ENCODE measurements at places on chromosomes 4 and X. TPM values are rescaled to one million over a fixed set of nuclear protein-coding genes. Genes with fewer than 3 reads are reported as not detected.

DNA sequence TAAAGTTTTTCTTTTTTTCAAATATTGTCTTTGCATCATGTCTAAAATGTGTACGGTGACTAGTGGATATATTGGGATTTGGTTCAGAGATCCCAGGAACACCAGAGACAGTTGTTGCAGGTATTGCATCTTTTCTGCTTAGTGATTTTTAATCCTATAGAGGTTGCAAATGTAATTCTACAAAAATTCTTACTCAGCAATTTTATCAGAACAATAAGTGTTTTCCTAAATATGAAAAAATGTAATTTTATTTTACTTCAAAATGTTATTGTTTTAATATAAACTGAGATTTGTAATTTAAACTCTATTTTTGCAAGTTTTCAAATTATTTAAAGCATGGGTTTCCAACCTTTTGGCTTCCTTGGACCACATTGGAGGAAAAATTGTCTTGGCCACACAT lies 8.2 kb downstream of the ZNF718 start:
- no peak for DNase-seq
- no peaks in the 10 kb centered on the region for H3K4me1 ChIP-seq
- peaks cover 5% of the 10 kb centered on the region for H3K36me3 ChIP-seq
- H3K27me3 ChIP-seq = no peaks in the 10 kb centered on the region
- H3K4me3 ChIP-seq = no peak overlapping the region
- no peak overlapping the region for H3K27ac ChIP-seq

The RXFP1 gene
- total RNA-seq = 1.3 TPM

The SLC4A4 gene
- 9.8 TPM for total RNA-seq

- DNase-seq = no peak
- H3K27ac ChIP-seq = no peak overlapping the region
- no peaks in the 10 kb centered on the region for H3K27me3 ChIP-seq
- no peak overlapping the region for H3K4me3 ChIP-seq
Observed at GRCh38 chr4:39231660-39232059, 49.3 kb downstream of the WDR19 start.

GRCh38 chrX:123803331-123803983 lies 56.4 kb upstream of the XIAP start:
- peak overlapping the region; percentile 43 for H3K27ac ChIP-seq
- peaks cover 2% of the 10 kb centered on the region for H3K4me1 ChIP-seq
- H3K4me3 ChIP-seq = no peak overlapping the region
- no peaks in the 10 kb centered on the region for H3K27me3 ChIP-seq
- no peaks in the 10 kb centered on the region for H3K36me3 ChIP-seq
- peak; percentile 61 for DNase-seq

The PWWP3B gene
- not detected for total RNA-seq

GRCh38 chrX:100194082-100194775 lies 215.8 kb downstream of the PCDH19 start:
- no peak for DNase-seq
- H3K4me3 ChIP-seq = no peak overlapping the region
- H3K27ac ChIP-seq = no peak overlapping the region

GRCh38 chr4:184734758-184735157 lies 862 bp upstream of the CENPU start:
- H3K36me3 ChIP-seq = no peaks in the 10 kb centered on the region
- DNase-seq = no peak
- peak overlapping the region; percentile 41 for H3K27ac ChIP-seq
- no peaks in the 10 kb centered on the region for H3K27me3 ChIP-seq
- H3K4me3 ChIP-seq = peak overlapping the region; percentile 95
- H3K4me1 ChIP-seq = peaks cover 2% of the 10 kb centered on the region

DNA sequence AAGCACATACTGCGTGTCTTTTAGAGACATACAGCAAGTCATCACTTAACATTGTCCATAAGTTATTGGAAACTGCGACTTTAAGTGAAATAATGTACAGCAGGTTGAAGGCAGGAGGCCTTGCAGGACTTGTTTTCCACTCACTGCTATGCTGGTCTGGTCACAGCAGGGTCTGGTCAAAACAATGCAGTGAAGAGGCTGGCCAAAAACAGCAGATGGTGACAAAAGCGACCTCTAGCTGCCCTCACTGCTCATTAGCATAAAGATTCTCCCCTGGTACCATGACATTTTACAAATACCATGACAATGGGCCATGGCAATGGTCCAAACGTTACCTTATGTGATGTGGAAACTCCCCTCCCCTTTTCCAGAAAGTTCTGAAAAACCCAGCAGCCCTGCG lies 1283.6 kb downstream of the FSTL5 start:
- no peaks in the 10 kb centered on the region for H3K4me1 ChIP-seq
- DNase-seq = no peak
- H3K27ac ChIP-seq = no peak overlapping the region
- no peaks in the 10 kb centered on the region for H3K27me3 ChIP-seq
- no peaks in the 10 kb centered on the region for H3K36me3 ChIP-seq

The SHROOM4 gene
- total RNA-seq = 0.50 TPM

Data from fibroblast of lung (primary cell).